ENCODE measurements at places on chromosomes 2 and 18.

GRCh38 chr2:173785813-173786212 lies 179.4 kb downstream of the SP3 start:
- peaks cover 38% of the 10 kb centered on the region for H3K27me3 ChIP-seq
- H3K4me3 ChIP-seq: no peak overlapping the region
- H3K36me3 ChIP-seq: no peaks in the 10 kb centered on the region
- no peak for DNase-seq
- H3K4me1 ChIP-seq: no peaks in the 10 kb centered on the region

DNA sequence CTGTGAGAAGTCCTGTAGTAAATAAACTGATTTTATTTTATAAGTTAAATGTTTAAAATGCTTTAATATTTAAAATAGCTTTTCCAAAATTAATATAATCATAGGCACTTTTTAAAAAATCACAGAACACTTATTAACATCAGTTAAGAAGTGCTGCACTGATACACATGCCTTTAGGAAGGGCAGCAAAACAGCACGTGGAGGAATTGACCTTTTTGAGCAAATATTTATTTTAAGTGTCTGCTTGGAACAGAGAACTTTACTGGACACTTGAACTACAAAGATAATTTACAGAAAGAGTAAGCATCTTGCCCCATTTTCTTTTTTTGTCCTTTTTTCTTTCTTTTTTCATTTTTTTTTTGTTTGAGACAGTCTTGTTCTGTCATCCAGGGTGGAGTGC lies 87.7 kb upstream of the NARS1 start:
- no peak for DNase-seq
- H3K27me3 ChIP-seq: no peaks in the 10 kb centered on the region
- H3K4me1 ChIP-seq: peaks cover 8% of the 10 kb centered on the region
- H3K4me3 ChIP-seq: no peak overlapping the region
- H3K36me3 ChIP-seq: peaks cover 6% of the 10 kb centered on the region
- no peak overlapping the region for H3K27ac ChIP-seq

DNA sequence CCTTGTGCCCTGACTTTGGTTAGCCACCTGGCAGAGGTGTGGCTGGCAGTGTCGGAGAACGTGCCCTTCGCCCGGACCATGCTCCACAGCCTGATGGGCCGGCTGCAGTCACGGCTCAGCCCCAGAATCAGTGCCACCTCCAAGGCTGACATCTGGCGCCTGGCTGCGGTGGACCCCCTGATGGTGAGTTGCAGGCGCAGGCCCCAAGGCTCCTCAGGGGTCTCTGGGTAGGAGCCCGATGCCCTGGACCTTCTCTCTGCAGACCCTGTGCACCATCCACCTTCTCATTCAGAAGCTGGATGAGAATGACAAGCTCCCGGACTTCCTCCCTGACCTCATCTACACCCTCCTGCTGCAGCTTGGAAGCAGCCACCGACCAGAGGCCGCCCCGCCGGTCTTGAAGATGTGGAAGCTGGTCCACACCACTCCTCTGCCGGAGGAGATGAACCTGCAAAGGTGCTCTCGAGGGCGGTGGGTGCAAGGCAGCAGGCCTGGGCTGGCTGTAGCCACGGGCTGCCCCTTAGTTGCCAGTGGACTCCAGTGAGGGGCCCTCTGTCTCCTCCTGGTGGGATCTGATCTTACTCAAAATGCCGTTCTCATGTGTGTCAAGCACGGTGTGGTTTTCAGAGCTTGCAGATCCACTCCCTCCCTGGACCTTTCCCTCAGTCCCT lies 32.1 kb downstream of the HJURP start:
- H3K27ac ChIP-seq: no peak overlapping the region
- H3K27me3 ChIP-seq: peaks cover 11% of the 10 kb centered on the region
- no peaks in the 10 kb centered on the region for H3K4me1 ChIP-seq
- peak; percentile 56 for DNase-seq
- H3K36me3 ChIP-seq: no peaks in the 10 kb centered on the region

GRCh38 chr2:157333304-157334047 lies 7.9 kb upstream of the ERMN start:
- H3K4me3 ChIP-seq: no peak overlapping the region
- H3K36me3 ChIP-seq: no peaks in the 10 kb centered on the region
- peaks cover 47% of the 10 kb centered on the region for H3K4me1 ChIP-seq
- H3K27ac ChIP-seq: peak overlapping the region; percentile 50
- H3K27me3 ChIP-seq: no peaks in the 10 kb centered on the region

DNA sequence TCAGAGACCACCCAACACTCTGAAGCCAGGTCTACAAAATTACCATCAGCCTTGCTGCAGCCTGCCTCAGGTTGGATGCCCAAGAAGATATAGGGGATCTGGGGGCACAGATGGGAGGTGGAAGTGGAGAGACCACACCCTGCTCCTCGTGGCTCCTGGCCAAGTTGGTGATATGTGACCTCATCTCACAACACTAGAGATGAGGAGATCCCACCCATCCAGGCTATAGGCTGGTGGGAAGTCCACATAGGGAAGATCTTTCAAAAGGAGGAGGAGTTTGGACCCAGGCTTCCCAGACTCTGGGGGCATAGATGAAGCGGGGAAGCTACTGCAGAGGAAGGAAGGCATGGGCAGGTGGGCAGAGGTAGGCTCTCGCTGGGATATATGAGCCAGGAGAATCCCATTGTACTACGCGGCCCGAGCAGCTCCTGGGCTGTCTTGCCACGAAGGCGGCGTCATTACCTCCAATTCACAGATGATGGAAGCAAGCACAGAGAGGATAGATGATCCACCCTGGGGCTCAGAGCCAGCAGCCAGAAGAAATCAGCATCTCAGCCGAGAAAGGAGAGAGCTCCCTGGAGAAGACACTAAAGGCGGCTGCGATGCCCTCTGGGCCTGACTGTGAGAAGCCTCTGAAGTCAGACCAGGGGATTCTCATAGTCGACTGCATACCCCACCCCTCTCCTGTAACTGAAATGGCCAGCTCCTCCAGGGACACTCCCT lies 96.0 kb downstream of the RHOB start:
- no peak overlapping the region for H3K27ac ChIP-seq
- no peak overlapping the region for H3K4me3 ChIP-seq
- H3K36me3 ChIP-seq: no peaks in the 10 kb centered on the region
- DNase-seq: no peak

DNA sequence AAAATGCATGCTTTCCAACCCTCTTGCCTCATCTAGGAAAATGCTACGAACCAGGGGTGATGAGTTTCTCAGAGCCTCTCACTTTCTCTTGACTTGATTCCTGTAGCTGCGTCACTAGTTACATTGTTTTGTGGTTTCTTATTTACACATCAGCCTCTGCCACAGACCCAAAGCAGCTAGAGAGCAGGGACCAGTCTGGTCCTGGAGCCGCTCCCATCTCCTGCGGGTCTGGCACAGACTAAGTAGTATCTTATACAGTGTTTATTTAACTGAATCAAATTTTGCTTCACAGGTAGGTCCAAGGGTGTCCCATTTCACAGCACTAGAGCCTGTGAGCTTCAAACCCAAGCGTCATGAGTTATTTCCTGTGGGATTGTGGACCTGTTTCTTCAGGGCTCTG lies 310.5 kb downstream of the MYCN start:
- H3K4me3 ChIP-seq: no peak overlapping the region
- DNase-seq: no peak
- no peak overlapping the region for H3K27ac ChIP-seq
- peaks cover 15% of the 10 kb centered on the region for H3K27me3 ChIP-seq
- H3K4me1 ChIP-seq: no peaks in the 10 kb centered on the region

- H3K27ac ChIP-seq: no peak overlapping the region
- DNase-seq: no peak
- H3K27me3 ChIP-seq: no peaks in the 10 kb centered on the region
- no peaks in the 10 kb centered on the region for H3K36me3 ChIP-seq
- no peaks in the 10 kb centered on the region for H3K4me1 ChIP-seq
- no peak overlapping the region for H3K4me3 ChIP-seq
These were observed 306.6 kb downstream of the PTH2R start for GRCh38 chr2:208713066-208713745.

DNA sequence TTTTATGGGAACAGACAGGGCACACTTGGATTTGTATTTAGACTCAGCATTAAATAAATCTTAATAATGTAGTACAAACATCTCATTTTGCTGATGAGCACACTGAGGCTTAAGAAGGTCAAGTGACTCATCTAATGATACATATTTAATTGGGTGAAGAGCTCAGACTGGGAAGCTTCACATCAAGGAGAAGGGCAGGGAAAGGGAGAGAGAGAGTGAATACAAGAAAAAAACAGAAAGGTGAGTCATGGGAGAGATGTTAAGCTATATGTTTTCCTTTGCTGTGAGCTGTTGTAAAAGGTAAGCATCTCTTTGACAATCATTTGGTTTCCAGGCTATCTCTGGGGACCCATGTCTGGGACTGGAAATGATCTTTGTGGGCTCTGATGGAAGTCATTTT lies 277.8 kb downstream of the SETBP1 start:
- no peak overlapping the region for H3K4me3 ChIP-seq
- no peaks in the 10 kb centered on the region for H3K27me3 ChIP-seq
- peaks cover 19% of the 10 kb centered on the region for H3K36me3 ChIP-seq
- no peak for DNase-seq
- peaks cover 24% of the 10 kb centered on the region for H3K4me1 ChIP-seq

All from natural killer cell treated with Interleukin-12 subunit alpha and Interleukin-12 subunit beta and Interleukin-15 and Interleukin-18, amount 100 ng/mL, for 72 hours (primary cell).